DMS53 (cell line): ENCODE measurements at places on chromosomes 13 and 19.

DNA sequence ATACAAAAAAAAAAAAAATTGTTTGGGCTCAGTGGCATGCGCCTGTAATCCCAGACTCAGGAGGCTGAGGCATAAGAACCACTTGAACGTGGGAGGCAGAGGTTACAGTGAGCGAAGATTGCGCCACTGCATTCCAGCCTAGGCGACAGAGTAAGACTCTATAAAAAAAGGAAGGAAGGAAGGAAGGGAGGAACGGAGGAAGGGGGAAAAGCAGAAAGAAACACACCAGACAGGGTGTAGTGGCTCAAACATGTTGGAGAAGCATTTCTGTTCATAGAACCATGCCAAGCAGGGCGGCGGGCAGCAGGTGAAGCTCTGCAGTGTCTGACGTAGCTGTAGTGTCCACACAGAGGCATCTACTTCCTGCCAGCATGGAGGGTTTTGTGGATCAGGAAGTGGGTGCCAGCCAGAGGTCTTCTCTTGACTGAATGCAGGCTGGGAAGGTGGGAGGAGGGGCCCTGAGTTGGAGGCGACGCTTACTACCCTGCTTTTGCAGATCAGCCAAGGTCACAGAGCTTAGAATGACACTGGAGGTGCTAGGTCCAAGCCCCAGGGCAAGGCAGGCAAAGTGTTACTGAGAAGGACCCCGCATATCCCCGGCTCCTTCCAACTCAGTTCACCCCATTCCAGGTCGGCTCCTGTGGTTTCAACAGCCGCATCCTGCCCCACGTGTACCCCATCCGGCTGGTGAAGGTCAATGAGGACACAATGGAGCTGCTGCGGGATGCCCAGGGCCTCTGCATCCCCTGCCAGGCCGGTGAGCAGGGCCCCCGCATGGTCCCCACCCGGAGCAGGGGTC is 11.6 kb upstream of the PGLS start:
- DNase-seq = peak; percentile 59

GRCh38 chr19:42177686-42178019 is 39.8 kb downstream of the DEDD2 start:
- no peak for DNase-seq

GRCh38 chr13:113292021-113292862 is 4.8 kb upstream of the LAMP1 start:
- DNase-seq = peak; percentile 41

GRCh38 chr19:41253660-41254059 is 10.5 kb upstream of the HNRNPUL1 start:
- DNase-seq = no peak

- no peak for DNase-seq
These were observed 95.0 kb downstream of the GPC5 start for GRCh38 chr13:91493442-91493841.

DNA sequence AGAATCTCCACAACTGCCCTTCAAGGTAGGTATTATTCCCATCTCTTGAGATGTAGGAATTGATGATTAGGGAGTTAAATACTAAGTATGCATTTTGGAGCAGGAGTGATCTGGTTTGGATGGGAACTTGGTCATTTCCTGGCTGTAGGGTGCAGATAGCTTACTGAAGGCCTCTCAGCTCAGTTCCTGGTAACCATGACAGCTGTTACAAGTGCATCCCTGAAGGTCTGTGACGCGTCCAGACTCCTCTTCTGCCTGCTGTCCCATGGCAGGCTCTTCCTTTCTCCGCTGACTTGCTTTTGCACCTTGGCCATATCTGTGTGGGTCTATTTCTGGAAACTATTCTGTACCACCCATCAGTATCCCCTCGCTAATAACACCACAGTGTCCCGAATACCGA is 387.8 kb downstream of the ZNF536 start:
- no peak for DNase-seq

DNA sequence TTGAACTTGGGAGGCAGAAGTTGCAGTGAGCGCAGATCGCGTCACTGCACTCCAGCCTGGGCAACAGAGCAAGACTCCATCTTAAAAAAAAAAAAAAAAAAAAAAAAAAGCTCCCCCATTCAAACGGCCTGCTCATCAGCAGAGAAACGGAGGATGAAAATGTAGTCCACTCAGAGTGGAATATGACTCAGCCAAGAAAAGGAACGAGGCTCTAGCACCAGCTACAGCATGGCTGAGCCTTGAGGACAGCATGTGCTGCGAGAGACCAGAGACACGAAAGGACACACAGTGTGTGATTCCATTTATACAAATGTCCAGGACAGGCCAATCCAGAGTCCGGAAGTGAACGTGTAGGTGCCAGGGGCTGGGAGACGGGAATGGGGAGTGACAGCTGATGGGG is 18.1 kb upstream of the MIER2 start:
- DNase-seq = no peak

DNA sequence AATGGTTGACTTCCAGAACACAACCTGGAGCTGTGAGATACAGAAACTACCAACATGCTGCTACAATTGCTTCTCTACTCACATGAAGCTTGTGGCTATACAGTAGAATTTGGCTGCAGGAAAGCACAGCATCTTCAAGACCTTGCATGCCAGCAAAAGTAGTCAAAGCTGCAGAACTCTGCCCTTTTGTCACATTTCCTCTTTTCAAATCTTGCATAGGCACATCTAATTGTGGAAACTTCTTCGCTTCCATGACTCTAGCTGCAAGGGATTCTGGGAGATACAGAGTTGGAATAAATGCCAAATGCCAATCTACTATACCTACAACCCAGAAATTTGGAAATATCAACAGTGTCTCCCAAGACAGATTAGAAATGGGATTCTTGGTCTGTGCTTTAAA is 462.2 kb downstream of the FOXO1 start:
- DNase-seq = no peak

DNA sequence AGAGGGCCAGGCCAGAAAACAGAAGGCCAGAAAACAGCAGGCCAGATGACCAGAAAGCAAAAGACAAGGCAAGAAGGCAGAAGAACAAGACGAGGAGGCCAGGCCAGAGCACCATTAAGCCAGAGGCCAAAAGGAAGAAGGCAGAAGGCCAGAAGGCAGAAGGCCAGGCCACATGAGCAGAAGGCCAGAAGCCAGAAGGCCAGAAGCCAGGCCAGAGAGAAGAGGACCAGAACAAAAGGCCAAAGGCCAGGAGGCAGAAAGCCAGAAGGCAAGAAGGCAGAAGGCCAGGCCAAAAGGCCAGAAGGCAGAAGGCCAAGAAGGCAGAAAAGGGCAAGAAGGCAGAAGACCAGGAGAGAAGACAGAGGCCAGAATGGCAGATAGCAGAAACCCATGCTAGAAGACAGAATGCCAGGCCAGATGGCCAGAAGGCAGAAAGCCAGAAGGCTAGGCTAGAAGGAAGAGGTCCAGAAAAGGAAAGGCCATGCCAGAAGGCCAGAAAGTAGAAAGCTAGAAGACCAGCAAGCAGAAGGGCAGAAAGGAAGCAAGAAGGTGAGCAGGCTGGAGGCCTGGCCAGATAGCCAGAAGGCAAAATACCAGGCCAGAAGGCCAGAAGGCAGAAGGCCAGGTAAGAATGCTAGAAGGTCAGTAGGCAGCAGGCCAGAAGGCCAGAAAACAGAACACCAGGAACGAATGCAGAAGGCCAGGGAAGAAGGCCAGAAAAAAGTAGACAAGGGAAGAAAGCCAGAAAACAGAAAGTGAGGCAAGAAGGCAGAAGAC is 187.6 kb downstream of the TUBA3C start:
- DNase-seq = no peak

GRCh38 chr13:42631181-42631580 is 57.2 kb downstream of the TNFSF11 start:
- no peak for DNase-seq

DNA sequence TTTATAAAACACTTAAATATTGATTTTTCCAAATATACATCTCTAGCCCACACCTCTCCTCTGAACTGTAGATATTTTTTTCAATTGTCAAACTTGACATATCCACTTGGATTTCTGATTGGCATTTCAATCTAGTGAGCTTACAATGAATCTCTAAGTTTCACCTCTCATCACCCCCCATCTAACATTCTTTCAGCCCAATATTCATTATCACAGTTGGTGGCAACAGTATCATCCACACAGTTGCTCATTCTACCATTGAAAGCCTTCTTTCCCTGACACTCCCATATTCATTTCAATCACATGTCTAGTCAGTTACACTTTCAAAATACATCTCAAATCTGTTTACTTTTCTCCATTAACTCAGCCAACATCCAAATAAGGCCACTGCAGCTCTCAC is 385.2 kb downstream of the PCDH20 start:
- no peak for DNase-seq

GRCh38 chr13:102128216-102128810 is 273.5 kb downstream of the FGF14 start:
- DNase-seq = peak; percentile 1

GRCh38 chr13:80462567-80462966 is 121.6 kb upstream of the SPRY2 start:
- DNase-seq = no peak

DNA sequence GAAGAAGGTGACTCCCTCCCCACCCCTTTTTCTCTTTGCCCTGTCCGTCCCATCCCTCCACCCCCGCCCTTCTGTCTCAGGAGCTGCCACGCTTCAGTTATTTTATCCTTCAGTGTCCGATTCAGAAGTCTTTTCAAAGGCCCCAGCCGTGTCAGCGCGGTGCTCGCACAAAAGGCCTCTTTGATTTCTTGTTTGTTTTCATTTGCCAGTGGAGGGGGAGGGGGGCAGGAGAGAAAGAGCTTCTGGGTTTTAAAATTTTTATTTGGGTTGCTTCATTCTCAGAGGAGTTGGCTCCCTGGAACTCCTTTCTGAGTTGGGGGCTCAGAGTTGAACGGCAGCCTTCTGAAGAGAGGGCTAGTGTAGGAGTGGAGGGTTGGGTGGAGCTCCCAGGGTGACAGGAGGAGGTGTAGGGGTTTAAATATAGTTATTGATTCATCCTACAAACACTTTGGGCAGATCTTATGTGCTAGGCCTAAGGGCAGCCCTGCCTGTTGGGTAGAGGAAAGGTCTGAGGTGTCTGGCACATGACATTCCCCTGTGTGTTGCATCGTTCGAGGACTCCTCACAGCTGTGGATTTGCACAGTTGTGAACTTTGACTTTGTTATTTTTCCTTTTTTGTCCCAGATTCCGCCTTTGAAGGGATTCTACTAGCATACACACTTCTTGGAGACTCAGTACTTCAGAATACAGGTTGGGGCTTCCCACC is 36.8 kb downstream of the NFIX start:
- DNase-seq = peak; percentile 66

GRCh38 chr13:28046981-28047380 is 53.4 kb downstream of the FLT3 start:
- DNase-seq = no peak

- no peak for DNase-seq
These were observed 1599.6 kb downstream of the SLITRK5 start for GRCh38 chr13:89270736-89271135.

DNA sequence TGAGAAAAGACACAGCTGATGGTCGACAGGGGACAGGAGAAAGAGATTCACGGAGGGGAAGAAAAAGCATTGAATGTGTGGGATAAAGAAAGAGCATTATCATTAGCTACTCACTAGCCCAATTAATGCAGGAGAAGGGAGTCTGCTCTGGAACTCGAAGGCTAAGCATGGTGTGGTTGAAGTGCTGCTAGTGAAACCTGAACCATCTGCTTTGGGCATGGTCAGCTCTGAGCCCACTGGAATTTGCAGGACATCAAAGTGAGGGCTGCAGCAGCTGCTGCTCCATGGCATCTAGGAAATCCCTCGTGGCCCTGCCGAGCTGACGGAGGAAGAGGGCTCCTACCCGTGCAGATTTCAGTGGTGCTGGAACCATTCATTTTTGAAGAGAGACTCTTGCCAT is 320.3 kb downstream of the ATP8A2 start:
- peak; percentile 64 for DNase-seq

GRCh38 chr19:30670562-30671366 is 298.6 kb downstream of the ZNF536 start:
- no peak for DNase-seq

DNA sequence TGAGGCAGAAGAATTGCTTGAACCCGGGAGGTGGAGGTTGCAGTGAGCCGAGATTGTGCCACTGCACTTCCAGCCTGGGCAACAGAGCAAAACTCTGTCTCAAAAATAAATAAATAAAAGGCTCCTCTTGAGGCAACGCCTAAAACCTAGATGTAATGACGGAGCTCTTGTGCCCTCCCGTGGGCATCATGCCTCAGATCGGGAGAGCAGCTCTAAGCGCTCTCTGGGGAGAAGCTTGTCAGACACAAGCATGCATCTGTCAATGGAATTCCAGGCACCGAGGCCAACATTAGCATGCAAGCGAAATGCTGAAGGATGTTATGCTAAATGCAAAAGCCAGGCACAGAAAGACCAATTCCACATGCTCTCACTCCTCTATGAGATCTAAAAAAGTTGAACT is 45.6 kb upstream of the MRI1 start:
- DNase-seq = peak; percentile 92

GRCh38 chr13:21130116-21130515 is 46.2 kb downstream of the SKA3 start:
- DNase-seq = no peak

DNA sequence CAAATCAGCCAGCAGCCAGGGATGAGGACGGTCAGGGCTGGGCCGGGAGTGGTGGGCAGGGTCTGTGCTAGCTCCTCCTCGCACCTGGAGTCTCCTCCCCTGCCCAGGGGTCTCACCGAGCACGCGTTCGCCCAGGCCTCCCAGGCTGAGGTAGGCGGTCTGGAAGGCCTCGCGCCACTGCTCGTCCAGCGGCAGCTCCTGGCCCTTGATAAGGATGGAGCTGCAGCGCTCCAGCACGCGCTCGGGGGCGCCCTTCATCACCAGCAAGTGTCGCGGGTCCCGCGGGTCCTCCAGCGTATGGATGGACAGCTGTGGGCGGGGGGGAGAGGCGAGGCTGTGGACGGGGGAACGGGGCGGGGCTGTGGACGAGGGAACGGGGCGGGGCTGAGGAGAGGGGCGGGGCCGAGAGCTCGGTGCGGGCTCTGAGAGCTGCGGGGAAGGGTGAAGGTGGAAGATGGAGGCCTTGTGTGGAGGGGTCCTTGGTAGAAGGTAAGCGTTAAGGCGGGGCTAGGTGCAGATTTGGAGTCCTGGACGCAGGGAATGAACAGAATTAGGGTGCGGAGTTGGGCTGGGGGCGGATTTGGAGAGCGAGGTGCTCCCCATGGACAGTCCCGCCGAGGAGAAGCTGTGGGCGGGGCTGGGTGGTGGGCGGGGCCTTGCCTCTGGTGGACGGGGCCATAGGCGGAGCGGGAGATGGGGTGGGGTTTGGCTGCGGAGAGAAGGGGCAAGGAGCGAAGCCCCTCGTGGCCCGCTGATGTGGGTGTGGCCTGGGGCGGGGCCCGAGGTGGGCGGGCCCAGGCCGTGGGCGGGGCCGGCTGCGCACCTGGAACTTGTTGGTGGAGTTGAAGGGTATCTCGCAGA is 5.7 kb downstream of the ATP4A start:
- DNase-seq = peak; percentile 85

DNA sequence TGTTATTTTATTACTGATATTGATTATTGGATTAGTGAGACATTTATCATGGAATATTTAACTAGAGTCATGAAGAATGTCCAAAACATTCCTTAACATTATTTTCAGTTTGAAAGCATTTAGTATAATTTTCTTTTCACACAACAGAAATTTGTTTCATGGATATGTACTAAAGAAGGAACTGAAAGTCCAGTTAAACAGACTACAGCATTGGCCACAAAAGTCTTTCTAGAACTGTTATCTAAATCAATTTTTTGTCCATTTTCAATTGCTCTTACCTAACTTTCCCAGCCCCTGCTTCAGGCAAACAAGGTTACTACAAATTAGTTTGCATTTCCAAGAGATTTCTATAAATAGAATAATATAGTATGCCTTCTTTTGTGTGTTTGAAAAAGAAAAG is 1018.0 kb upstream of the PCDH20 start:
- DNase-seq = no peak
